ENCODE measurements at places on chromosomes 1 and 21.

DNA sequence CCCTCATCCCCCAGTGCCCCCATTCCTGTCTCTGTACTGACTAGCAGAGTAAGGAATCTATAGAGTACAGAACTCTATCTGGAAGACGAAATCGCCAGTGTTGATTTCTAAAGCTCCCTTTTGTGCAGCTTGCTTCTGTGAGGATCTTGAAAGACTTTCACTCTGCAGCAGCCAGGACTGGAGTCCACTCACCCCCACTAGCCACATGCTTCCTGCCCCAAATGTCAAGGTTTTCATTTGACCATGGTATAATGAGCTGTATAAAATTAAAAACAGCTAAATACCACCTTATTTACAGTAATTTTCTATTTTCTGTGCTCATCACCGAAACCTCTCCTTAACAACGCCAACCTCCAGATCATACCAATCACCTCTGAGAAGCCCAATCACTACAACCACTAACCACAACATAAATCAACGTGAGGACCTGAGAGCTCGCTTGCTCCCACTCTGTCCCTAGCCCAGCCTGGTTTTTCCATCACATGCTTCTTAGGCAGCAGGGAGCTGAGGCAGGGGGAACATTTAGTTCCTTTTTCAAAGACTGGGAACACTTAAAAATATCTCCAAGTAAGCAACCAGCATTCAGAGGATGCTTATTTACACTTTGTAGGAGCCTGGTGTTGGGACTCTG lies 56.1 kb upstream of the IRF2BP2 start:
- no peak for DNase-seq

- DNase-seq, result no peak
These were observed 166.9 kb upstream of the NFIA start for GRCh38 chr1:60915441-60915840.

GRCh38 chr21:45769896-45770295 lies 126.4 kb downstream of the PCBP3 start:
- DNase-seq, result no peak

GRCh38 chr1:36667256-36667655 lies 184.5 kb upstream of the CSF3R start:
- no peak for DNase-seq

DNA sequence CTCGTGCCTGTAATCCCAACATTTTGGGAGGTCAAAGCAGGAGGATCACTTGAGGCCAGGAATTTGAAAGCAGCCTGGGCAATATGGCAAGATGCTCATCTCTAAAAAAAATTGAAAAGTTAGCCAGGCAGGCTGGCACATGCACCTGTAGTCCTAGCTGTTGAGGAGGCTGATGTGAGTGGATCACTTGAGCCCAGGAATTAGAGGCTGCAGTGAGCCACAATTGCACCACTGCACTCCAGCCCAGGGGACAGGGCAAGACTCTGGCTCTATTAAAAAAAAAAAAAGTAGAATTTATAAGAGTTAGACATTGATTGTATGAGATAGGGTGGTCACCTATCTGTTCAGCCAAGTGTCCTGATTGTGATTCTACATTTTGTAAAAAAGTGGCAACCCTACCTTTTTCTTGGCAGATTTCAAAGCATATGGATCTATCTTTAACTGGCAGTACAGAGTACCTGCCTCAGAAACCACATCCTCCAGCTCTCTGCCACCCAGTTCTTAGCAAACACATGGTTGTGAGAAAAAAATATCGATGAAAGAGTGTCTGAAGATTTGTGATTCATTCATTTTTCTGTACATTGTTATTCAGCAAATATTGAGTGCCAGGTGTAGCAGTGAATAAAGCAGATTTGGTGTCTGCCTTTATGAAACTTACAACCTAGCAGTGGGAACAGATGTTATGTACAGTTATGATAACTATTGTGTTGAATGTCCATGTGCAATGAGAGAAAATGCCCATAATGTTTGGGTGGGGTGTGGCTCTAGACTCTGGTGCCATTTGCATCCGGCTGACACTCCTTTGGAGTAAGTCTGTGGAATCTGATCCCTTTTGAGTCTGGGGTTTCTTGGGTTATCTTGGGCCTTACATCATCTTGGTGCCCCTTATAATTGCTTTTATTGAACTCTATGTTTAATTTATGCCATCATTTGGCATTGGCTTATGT lies 82.5 kb downstream of the ST3GAL3 start:
- DNase-seq, result no peak

- DNase-seq, result no peak
These were observed 71.4 kb upstream of the ESRRG start for GRCh38 chr1:216794586-216794985.

- no peak for DNase-seq
These were observed 11.8 kb downstream of the OXCT2 start for GRCh38 chr1:39759436-39759726.

DNA sequence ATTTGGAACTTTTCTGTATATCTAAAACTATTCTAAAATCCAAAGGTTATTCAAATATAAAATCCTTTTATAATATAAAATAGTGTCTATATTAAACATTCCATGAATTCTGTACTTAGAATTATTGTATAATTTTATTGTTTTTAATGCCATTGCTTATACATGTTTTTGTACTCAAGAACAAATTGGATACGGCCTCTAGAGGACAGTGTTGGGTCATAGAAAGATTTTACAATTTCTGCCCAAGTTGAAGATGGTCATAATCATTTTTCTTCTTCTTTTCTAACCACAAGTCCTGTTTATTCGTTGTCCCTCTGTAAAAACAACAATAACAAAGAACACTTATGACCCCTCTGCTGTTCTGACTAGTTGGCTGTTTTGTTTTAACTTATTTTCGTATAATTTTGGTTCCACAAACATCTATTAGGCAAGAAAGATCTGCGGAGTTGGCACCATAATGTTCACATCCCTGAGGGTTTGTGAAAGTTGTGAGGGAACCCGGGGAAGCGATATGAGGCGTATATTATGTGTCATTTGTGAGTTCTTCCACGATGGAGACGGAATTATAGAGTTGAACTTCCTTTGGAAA lies 75.7 kb upstream of the KIF26B start:
- no peak for DNase-seq

DNA sequence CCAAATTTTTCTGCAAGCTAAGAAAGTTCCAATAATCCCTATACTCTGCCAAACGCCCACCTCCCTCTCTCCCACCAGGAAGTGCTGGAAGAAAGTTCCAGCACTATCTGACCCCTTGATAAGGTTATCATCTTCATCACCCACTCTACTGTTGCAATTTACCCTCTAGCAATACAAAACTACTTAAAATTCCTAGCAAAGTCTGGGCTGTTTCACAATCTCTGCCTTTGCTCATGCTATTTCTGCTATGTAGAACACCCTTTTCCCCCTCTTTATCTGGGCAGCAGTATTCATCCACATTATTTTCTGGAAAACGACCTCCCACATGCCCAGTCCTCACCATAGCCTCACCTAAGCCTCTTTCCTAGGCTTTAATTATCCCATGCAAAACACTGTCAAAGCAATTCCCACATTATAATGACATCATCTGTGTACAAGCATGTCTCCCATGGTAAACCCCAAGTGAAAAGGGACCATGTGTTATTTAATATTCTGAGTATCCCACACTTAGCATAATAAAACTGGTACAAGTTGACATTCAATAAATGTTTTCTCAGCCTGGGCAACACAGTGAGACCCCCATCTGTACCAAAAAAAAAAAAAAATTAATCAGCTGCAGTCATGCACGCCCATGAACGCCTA lies 12.0 kb downstream of the F11R start:
- DNase-seq, result no peak

GRCh38 chr1:10936998-10937901 lies 75.2 kb upstream of the TARDBP start:
- DNase-seq, result no peak

DNA sequence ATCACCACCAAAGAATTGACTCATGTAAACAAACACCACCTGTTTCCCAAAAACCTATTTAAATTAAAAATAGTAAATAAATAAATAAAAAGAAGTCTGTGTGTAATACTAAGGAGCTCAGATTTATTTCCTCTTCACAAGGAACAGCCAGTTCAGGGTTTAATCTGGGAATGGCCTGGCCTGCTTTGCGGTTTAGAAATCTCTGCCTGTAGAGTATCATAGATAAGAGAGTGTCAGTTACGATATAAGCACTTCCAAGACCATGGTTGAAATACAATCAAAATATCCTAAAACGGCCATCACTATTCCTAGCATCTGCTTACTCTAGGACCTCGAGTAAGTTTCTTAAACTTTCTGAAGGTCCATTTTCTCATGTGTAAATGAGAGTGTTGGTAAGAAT lies 274.4 kb downstream of the PLPP3 start:
- no peak for DNase-seq

DNA sequence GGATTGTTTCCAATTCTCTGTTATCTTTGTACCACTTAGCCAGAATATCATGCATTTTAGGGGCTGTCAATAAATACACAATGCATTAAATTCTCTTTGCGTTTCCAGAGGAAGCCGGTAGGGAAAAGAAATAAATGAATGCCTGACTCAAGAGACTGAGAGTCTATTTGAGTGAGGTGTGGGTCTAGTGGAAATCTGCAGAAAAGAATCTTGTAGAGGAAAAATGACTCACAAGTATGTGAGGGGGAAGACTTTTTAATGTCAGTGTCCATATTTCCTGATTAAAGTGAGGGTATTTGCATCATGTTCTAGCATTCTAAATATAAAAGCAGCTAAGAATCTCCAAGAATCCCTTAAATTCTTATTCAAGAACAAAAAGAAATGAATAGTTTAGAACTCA lies 271.1 kb downstream of the PTPRC start:
- DNase-seq, result no peak

DNA sequence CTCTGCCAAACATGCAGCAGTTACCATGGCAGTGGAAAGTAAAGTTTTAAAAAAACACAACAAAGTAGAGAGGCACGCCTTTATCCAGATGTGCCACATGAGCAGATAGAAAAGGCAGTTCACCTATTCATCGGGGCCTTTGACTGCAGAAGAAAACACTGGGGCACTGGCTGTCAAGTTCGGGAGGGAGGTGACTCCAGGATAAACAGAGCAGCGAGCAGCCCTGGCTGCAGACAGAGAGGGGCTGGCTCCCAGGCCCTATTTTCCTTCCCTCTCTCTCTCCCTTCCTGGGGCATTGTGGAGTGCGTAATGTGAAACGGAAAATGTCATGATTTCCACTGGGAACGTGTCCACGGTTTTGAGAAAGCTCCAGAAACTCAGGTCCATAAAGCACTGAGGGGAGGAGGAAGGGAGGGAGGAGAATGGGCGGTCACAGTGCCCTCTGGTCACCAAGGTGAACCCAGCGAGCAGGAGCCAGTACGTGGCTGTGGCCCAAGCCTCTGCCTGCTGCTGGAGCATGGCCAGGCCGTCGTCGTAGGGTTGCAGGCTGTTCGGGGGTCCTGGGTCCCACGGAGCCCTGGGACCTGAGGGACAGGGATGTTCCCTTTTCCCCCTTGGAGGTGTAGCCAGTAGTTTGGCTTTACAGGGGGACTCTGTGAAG lies 114.7 kb upstream of the IRF2BP2 start:
- DNase-seq, result peak; percentile 42

DNA sequence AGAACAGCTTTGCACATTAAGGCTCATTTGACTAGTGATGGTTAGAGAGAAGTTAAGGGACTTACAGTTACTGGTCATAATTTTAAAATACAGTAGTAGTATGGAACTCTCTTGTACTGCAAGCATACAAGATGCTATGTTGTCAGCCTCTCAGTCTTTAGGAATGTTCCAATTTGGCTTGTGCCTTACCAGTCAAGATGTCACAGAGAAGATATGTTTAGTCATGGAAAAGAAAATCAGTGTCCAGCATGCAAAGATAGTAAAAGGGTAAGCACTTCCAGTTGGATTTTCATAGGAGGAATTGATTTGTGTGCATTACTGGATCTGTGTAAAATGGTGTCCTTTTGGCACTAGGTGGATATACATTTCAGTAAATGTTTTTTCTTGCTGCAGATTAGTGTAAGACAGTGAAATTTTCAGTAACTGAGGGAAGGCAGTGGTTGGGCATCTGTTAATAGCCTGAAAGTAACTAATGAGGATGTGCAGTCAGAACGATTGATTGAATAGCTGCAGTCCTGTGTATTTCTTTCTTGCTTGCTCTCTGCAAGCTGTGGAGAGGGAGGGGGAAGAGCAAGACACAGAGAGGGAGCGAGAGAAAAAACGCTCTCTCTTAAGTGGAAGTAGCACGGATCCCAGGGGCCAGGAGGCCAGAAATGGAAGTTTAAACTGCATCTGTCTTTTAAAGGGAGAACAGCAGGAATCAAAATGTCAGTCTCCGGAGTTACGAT lies 108.2 kb downstream of the CLEC20A start:
- DNase-seq, result no peak

- no peak for DNase-seq
These were observed 181.4 kb downstream of the ZP4 start for GRCh38 chr1:237709355-237709754.

- no peak for DNase-seq
These were observed 77.9 kb upstream of the ZBTB18 start for GRCh38 chr1:243973169-243973568.

GRCh38 chr21:45118099-45118498 lies 43.7 kb downstream of the ADARB1 start:
- DNase-seq, result no peak

GRCh38 chr1:220905650-220906560 lies 26.7 kb downstream of the HLX start:
- no peak for DNase-seq

- DNase-seq, result no peak
These were observed 3.9 kb downstream of the NCAM2 start for GRCh38 chr21:21002153-21002552.

DNA sequence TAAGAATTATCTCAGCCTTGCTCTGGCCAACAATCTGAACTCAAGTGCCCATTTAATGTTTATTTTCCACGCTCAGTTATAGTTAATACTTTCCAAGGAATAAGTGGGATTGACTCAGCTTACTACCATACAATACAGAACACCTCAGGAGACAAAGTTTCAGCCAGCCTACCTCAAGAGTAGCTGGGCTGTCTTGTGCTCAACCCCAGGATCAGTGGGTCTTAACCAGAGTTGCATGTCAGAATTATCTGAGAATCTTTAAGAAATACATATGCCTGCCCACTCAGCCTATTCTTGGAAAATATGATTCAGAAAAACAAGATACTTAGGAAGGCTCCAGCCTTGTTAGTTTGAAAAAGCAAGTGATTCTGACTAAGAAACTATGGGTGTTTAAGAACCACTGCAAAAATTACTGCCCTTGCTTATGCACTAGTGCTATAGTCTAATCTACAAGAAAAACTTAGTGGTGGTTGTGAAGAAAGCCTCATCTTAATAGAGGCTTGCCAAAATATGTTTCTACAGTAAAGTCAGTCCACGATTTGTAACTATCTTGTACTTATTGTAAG lies 20.4 kb downstream of the CDC7 start:
- no peak for DNase-seq

DNA sequence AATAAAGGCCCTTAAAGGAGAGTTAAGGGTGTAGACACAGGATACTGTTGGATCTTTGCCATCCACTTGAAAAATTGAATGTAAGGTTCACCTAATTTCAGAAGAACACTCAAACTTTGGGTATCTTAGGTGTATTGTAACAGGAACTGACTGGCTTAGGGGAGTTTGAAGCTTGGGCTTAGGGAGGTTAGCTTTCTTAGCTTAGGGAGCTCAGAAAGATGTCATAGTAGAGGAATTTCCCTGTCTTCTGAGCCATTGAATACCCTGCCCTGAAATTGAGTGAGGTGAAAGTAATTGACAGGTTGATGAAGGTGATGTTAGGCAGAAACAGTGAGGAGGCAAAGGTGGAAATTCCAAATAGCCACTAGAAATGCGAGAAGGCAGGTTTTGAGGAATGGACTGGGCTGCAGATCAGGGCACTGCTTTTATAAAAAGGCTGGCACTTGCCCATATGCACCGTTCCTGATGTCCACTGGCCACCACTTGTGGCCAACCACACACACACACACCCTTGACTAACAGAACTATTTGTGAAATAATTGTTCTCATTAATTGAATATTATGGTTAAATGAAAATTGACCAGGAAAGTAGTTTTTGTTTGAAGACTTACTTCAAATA lies 16.5 kb downstream of the BACH1 start:
- DNase-seq, result no peak

- DNase-seq, result no peak
These were observed 56.0 kb upstream of the DPYD start for GRCh38 chr1:97976801-97977200.
